Heart right ventricle (tissue), 16 donors: ENCODE measurements at places on chromosomes 12 and 14. TPM values are rescaled to one million over a fixed set of nuclear protein-coding genes. Genes with fewer than 3 reads are reported as not detected.
A peak's percentile ranks its signal among the peaks of the same experiment; 100 is the strongest.

Gene MVK
- 11.2 TPM for polyA plus RNA-seq

Gene DRAM1
- polyA plus RNA-seq, result 4.3 TPM

Gene CMA1
- not detected for polyA plus RNA-seq

Gene KRT6B
- not detected for polyA plus RNA-seq

Gene PRPF40B
- 13.4 TPM for polyA plus RNA-seq

Gene SARNP
- 90.3 TPM for polyA plus RNA-seq

Gene MARCHF9
- 14.5 TPM for polyA plus RNA-seq

Gene NR1H4
- not detected for polyA plus RNA-seq

DNA sequence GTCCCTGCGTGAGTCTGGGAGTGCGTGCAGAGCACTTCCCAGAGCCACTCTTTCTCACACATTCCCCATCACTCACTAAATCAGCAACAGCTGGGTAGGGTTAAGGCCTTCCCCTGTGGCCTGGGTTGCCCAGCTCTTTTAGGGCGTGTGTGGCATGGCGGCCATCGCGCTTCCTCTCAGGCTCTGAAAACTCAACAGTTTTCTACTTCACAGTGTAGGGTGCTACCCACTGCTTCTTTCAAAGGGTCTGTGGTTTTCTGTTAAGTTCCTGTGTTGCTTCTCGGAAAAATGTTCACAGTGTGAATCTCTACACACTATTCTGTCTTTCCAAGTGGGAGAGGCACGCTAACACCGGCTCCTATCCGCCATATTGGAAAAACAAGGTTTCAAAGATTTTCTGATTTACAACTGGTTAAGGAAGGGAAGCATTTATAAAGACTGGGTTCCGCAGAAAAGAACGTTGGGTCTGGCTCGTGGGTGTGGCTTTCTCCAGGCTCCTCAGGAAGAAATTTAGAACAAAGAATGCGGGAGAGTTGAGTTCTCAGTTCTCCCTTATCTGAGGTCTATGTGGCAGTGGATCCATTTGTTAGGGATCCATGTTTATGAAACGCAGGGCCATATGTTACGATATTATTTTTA is 34.9 kb upstream of the AEBP2 start:
- H3K27ac ChIP-seq, result no peak overlapping the region
- no peak for DNase-seq
- H3K27me3 ChIP-seq, result no peaks in the 10 kb centered on the region
- no peak overlapping the region for H3K4me3 ChIP-seq
- peaks cover 1% of the 10 kb centered on the region for H3K4me1 ChIP-seq

DNA sequence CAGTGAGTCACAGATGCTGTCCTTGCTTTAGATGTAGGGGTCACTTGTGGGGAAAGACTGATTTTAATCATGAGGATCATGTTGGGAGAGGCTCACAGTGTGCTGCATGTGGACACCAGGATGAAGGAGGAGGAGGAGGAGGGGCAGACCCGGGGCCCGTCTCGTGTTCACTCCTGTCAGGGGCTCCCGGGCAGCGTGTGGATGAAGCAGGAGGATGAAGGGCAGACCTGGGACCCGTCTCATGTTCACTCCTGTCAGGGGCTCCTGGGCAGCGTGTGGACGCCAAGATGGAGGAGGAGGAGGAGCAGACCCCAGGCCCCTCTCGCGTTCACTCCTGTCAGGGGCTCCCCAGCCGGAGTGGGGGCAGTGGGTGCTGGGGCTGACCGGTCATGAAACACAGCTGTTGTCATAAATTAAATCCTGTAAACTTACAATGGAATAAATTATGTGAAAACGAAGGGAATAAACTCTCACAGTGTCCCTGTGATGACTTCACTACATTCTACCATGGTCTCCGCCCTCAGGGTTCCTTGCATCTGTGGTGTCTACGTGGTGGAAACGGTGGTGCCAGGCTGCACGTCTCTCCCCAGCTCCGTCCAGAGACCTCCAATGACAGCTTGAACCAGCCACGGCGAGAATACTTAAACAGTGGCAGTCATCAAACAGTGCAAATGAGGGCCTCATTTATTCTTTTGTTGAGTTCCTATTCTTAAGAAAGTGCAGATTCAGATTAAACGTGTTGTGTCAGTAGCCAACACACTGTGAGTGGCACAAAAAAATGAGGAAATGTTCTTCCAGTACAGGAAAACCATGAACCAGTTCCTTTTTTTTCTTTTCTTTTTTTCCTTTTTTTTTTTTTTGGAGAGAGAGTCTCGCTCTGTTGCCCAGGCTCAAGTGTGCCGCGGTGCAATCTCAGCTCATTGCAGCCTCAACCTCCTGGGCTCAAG is 37.7 kb upstream of the SFSWAP start:
- no peak for DNase-seq
- no peak overlapping the region for H3K4me3 ChIP-seq
- no peak overlapping the region for H3K27ac ChIP-seq

DNA sequence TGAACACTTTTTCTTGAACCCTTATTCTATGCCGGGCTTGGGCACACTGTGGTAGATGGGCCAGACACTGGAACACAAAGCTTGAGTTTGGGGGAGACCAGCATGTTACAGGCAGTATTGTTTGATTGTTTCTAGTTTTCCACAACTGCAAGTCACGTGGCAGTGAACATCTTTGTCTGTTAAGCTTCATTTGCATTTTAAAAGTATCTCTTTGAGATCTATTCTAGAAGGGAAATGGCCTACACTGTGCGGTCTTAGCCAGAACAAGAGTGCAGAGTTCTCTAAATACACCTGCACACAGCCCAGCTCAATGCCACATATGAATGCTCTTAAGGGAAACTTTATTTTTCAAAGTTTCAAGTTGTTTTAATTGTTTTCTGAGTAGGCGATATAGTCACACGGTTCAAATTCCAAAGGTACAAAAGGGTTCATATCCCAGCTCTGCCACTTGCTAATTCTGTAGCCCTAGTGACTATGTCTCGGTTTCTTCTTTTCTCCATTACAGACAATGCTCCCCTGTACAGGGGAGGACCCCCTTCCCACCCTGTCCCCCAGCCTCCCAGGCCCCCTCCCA is 24.9 kb downstream of the RIN3 start:
- DNase-seq, result no peak
- H3K27ac ChIP-seq, result peak overlapping the region; percentile 86
- peaks cover 17% of the 10 kb centered on the region for H3K4me1 ChIP-seq
- H3K4me3 ChIP-seq, result no peak overlapping the region
- no peaks in the 10 kb centered on the region for H3K36me3 ChIP-seq
- H3K27me3 ChIP-seq, result no peaks in the 10 kb centered on the region

- peaks cover 4% of the 10 kb centered on the region for H3K4me1 ChIP-seq
- H3K27ac ChIP-seq, result peak overlapping the region; percentile 67
- H3K36me3 ChIP-seq, result no peaks in the 10 kb centered on the region
- no peaks in the 10 kb centered on the region for H3K27me3 ChIP-seq
- DNase-seq, result no peak
These were observed 115.1 kb upstream of the SLC38A2 start for GRCh38 chr12:46487567-46488131.

DNA sequence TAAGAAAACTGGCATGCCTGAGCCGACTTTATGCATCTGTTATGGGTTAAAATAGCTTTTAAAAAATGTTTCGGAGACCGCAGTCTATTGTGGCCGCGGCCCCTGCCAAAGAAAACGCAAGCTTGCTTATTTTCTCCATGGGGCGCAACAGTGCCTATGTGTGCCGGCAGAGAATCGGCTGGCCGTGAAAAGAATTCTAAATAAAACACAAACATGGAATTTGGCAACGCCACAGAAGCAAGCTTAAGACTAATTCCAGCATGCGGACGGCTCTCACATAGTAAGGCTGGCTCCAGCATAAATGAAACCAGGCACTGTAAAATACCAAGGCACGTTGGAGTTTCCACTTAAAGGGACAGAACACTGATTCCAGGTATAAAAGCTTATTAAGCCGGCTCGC is 56.7 kb downstream of the BCL11B start:
- H3K27ac ChIP-seq, result no peak overlapping the region
- no peak for DNase-seq
- peaks cover 6% of the 10 kb centered on the region for H3K27me3 ChIP-seq
- no peaks in the 10 kb centered on the region for H3K4me1 ChIP-seq

- H3K4me3 ChIP-seq, result no peak overlapping the region
- no peaks in the 10 kb centered on the region for H3K27me3 ChIP-seq
- no peak overlapping the region for H3K27ac ChIP-seq
- H3K4me1 ChIP-seq, result no peaks in the 10 kb centered on the region
- no peaks in the 10 kb centered on the region for H3K36me3 ChIP-seq
These were observed 32.6 kb downstream of the SIX4 start for GRCh38 chr14:60691383-60692113.
